ENCODE measurements at places on chromosomes 6 and 20.

- DNase-seq, result no peak
Measured at GRCh38 chr6:10733151-10733715, 10.4 kb downstream of the TMEM14C start.

GRCh38 chr6:3208775-3209113, 18.7 kb downstream of the TUBB2B start:
- DNase-seq, result no peak

DNA sequence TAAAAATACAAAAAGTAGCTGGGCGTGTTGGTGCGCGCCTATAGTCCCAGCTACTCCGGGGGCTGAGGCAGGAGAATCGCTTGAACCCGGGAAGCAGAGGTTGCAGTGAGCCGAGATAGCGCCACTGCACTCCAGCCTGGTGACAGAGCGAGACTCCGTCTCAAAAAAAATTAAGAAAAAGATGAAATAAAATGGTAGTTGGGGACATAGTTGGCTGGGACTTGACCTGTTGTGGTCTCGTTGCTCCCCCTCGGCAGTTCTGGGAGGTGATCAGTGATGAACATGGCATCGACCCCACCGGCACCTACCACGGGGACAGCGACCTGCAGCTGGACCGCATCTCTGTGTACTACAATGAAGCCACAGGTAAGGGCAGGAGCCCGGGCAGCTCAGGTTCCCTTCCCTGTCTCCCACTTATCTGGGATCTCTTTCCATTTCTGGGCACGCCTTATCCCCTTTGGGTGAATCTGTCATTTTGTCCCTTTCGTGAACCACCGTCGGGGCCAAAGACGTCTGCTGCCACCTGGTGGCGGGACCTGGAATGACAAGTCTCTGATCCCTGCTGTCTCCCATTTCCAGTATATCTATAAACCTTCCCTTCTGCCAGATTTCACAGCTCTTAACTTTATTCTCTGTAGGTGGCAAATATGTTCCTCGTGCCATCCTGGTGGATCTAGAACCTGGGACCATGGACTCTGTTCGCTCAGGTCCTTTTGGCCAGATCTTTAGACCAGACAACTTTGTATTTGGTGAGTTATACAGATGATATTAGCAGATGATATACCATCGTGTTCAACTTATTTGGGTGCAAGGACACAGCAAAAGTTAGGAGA, 2.3 kb downstream of the TUBB start:
- peak; percentile 69 for DNase-seq

GRCh38 chr6:156691018-156691417, 86.2 kb upstream of the ARID1B start:
- no peak for DNase-seq

- no peak for DNase-seq
Measured at GRCh38 chr20:50009521-50010454, 27.0 kb downstream of the SNAI1 start.

- DNase-seq, result no peak
Measured at GRCh38 chr6:141653590-141653989, 479.1 kb upstream of the GJE1 start.

- no peak for DNase-seq
Measured at GRCh38 chr6:52808660-52809059, 5.0 kb upstream of the GSTA1 start.

DNA sequence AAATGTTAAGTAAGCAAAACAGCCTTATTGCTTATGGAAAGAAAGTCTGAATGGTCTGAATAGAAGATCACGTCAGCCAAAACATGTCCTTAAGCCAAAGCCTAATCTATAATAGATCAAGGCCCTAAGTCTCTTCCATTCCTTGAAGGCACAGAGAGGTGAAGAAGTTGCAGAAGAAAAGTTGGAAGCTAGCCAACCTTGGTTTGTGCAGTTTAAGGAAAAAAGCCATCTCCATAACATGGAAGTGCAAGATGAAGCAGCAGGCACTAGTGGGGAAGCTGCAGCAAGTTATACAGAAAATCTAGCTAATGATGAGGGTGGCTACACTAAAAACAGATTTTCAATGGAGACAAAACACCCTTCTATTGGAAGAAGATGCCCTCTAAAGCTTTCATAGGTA, 29.1 kb downstream of the LRRN4 start:
- DNase-seq, result no peak

DNA sequence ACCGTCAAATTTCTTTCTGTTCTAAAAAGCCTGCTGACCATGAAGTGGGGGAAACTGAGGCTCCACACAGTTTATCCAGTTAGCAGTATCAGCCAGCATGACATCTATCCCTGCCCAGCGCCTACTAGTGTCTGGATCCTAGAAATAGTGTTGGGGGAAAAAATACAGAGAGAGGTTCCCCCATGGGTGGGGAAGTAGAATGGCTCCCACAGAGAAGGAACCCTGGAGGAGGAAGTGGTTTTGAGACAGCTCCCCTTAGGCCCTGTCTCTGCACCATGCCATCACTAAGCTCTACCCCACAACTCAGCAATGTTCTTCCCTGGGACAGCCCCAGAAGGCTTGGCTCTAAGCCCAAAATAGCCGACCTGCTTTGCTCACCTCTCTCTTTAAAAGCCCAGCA, 153.4 kb downstream of the MBOAT1 start:
- DNase-seq, result no peak

- DNase-seq, result no peak
Measured at GRCh38 chr6:160439751-160440150, 91.6 kb downstream of the SLC22A3 start.

- DNase-seq, result no peak
Measured at GRCh38 chr6:96465321-96465903, 56.2 kb upstream of the UFL1 start.

- no peak for DNase-seq
Measured at GRCh38 chr20:39516964-39517363, 554.8 kb downstream of the DHX35 start.

- DNase-seq, result no peak
Measured at GRCh38 chr20:62063315-62063980, 2.2 kb downstream of the TAF4 start.

GRCh38 chr20:31815408-31816188, 3.6 kb upstream of the MYLK2 start:
- DNase-seq, result peak; percentile 48

- peak; percentile 34 for DNase-seq
Measured at GRCh38 chr20:2798814-2799213, 1.6 kb downstream of the CPXM1 start.

DNA sequence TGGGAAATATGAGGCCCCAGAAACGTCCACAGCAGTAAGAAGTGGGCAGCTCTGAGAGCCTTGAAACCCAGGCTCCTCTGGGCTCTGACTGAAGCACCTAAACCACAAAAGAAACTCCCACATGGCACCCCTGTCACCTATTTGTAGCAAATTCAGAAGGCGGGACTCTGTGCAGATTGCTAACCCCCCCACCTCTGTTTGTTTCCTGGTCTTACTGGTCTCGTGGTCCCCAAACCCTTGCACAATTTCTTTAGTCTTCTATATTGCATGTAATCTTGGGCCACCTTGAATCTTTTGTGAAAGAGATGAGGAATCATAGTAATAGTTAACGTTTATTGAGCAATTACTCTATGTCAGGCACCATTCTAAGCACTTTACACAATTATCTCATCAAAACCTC, 154.3 kb downstream of the PREX1 start:
- no peak for DNase-seq

DNA sequence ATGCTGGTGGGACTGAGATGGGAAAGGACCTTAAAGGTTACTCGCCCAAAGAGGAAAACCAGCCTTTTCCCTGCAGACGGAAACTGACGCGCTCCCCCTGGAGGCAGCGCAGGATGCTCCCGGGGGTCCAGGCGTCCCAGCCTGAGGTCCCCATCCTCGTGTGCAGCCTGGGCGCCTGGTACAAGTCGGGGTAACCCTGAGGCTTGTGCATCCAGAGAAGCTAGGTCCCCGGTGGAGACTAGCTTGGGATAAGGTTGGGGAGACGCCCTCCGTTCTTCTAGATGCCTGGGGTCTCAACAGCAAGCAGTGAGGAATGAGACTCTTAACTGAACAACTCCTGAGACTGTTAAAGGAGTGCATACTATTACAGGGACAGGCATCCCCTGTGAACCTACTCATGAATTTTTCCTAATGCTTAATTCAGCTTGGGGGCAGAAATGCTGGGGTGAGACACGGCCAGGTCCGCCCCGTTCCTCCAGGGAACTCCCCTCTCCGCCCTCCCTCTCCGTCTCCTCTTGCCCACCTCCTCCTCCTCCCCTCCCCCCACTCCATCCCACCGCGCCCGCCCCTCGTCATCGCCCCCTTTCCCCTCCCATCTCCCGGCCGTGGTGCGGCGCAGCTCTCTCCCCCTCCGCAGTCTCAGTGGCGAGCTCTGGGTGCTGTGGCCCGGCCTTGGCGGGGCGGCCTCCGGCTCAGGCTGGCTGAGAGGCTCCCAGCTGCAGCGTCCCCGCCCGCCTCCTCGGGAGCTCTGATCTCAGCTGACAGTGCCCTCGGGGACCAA, at the start of gene PRSS35:
Gene PRSS35 (plus strand): TSS at position 634 of the 781 bp plus-strand sequence. CDS start 10,908 bp downstream, outside the sequence.
- DNase-seq, result peak; percentile 68

GRCh38 chr6:5068153-5068751, 16.9 kb upstream of the PPP1R3G start:
- DNase-seq, result no peak

DNA sequence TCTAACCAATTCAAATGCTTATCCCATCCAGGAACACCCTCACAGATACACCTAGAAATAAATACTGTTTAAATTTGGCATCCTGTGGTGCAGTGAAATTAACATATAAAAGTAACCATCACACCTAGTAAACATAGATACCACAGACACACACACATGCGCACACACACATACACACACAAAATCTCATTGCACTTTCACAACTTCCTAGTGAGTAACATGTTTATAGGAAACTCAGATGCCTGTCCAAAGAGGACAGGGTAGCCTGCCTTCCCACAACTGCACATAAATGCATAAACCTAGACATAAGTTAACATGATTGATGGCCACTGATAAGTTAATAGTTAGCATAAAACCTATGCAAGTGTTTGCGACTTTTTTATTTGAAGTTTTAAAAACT, 56.8 kb downstream of the LRRC1 start:
- DNase-seq, result no peak
